ENCODE measurements at places on chromosomes 2 and 18.
A peak's percentile ranks its signal among the peaks of the same experiment; 100 is the strongest.

GRCh38 chr18:13138420-13139139, 80.0 kb upstream of the LDLRAD4 start:
- DNase-seq, result no peak

GRCh38 chr2:192073878-192074277, 120.9 kb downstream of the TMEFF2 start:
- no peak for DNase-seq

- DNase-seq, result no peak
Measured at GRCh38 chr2:164143183-164143930, 407.5 kb upstream of the FIGN start.

DNA sequence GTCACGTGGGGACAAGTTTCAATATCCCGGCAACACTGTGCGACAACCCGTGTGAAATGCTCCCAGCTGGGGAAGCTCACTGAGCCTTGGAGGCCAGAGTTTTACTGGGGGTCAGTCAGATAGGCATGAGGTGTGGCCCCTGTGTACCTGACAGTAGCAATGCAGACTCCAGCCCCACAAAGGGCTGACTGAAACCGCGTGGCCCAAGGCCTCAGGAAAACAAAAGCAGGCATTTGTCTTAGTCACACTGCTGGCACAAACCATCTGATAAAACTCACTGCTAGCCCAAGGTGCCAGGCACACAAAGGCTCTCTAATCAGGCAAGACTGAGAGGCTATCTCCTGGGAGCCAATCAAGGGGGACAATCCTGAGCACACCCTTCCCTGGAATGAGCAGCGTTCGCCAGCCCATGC, 786.6 kb upstream of the RAB6C start:
- no peak for DNase-seq

GRCh38 chr2:50840341-50841124, 191.4 kb downstream of the NRXN1 start:
- DNase-seq, result no peak

- DNase-seq, result no peak
Measured at GRCh38 chr2:10770956-10771750, 41.4 kb downstream of the PDIA6 start.

GRCh38 chr2:148515120-148515519, 129.4 kb upstream of the EPC2 start:
- DNase-seq, result no peak

DNA sequence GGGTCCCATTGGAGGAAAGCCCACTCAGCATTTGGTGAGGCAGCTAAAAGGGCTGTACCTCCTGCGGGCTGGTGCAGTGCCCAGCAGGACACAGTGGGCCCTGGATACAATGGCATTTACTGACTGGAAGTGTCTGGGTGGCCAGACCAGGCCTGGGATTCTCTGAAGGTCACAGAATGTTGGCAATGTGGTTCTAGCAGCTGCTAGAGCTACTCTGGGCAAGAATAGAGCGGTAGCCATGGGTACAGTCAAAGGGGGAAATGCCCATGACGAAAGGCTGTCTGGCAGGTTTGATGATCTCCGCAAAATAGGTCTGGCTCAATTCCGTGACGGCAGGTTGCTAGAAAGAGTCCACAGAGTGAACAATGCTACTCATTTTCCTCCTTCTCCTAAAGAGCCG, 241.8 kb downstream of the AFF3 start:
- no peak for DNase-seq

GRCh38 chr2:128115921-128116623, 25.1 kb downstream of the UGGT1 start:
- DNase-seq, result no peak

DNA sequence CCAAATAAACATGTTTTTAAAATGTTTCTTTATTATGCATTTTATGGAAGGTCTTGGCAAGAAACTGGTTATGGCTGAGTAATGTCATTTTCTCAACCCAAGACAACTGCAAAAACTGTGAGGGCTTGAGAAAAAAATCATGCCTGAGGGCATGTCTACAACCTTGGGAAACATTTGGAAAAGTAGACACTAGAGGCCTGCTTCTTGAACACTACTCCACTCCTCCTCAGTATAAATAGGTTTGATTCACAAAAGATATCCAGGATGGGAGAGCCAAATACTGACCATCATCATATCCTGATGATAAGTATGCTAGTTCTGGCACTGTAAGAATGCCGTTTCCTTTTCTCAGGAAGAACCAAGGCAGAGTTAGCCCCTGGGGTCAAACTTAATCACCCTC, 71.1 kb downstream of the OSR1 start:
- no peak for DNase-seq

DNA sequence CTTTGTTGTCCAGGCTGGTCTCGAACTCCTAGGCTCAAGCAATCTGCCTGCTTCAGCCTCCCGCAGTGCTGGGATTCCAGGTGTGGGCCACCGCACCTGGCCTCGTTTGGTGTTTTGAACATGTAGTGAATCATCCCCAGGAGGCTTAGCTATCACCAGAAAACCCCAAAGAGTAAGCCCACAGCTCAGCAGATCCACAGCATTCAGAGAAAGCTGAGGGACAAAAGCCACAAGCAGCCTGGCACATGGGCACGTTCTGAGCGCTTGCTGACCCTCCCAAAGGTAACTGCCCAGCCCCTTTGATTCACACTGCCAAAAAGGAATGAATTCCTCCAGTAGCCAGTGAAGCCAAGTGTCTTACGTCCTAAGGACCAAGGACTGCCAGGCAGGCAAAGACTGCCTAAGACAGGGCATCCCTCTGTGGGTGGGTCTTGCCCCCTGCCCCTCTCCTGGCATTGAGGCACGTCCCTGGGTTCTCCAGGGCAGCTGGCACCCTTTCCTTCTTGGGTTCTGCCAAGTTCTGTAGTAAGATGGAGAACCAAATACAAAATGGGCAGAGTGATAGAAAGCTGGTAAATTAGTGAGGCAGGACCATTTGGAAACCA, 31.7 kb downstream of the MBP start:
- peak; percentile 33 for DNase-seq

- DNase-seq, result no peak
Measured at GRCh38 chr2:121324601-121325000, 39.6 kb upstream of the TFCP2L1 start.

DNA sequence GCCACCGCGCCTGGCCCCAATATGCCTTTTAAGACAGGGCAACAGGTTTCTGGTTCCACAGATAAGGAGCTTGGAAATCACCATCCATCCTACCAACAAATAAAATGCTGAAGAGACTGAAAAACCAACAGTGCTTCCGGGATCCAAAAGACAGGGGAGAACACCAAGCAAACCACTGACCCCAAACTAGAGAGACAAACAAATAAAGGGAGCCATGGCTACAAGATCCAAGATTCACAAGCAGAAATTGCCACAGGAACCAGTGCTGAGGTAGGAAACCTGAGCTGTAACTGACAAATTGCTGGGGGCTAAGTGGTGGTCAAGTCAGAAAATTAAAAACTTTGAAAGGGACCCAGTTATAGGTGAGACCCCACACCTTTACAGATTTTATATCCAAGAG, 76.5 kb downstream of the ROCK2 start:
- no peak for DNase-seq

DNA sequence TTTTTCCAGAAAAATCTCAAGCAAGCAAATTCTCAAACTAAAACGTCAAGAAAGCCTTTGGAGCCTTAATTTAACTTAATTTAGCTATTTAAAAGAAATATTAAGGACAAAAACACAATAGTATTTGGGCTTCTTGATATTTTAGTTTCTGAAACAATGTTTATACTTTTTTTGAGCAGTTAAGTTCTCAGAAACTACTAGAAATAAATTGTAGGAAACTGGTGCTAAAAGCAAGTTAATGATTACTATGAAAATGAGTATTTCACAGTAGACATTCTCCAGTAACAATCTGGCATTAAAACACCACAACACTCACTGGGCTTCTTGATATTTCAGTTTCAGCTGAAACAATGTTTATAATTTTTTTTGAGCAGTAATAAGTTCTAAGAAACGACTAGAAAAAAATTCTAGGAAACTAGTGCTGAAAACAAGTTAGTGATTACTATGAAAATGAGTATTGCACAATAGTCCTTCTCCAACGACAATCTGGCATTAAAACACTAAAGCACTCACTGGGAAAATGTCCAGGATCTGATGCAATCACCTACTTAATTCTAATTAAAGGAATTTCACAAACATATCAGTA, 45.1 kb downstream of the TRAK2 start:
- DNase-seq, result no peak

DNA sequence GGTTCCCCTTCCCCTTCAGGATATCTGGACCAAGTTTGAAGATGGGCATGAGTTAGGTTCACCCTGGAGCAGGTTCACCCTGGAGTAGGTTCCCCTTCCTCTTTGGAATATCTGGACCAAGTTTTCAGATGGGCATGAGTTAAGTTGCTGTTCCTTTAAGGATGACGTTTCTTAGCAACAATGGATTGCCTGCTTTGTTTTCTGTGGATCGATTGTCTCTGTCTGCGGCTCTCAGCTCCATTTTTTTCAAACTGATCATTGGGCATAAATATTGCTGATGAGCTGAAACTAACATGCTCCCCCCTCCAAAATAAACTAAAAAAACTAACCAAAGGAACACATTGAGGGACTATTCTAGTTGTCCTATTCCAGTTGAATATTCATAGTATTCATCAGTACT, 149.5 kb downstream of the SPP2 start:
- no peak for DNase-seq

DNA sequence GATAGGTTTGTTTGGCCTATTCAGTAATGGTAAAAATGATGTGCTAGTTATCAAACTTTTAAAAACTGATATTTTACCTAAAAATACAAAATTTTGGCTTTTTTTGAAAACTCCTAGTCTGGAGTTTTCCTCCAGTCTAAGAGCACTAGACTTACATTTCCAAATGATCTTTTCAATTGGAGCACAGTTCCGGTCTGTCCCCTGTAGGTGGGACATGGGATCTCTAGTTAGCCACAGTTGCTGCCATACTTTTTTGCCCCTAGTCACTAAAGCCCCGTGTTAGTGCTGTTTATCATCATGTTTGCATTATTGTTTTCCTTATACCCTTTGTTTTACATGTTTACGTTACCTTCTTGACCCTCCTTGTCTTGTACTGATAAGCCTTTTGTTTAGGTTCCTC, 52.4 kb downstream of the RELCH start:
- no peak for DNase-seq

GRCh38 chr2:212968284-212969081, 182.9 kb downstream of the IKZF2 start:
- DNase-seq, result no peak

DNA sequence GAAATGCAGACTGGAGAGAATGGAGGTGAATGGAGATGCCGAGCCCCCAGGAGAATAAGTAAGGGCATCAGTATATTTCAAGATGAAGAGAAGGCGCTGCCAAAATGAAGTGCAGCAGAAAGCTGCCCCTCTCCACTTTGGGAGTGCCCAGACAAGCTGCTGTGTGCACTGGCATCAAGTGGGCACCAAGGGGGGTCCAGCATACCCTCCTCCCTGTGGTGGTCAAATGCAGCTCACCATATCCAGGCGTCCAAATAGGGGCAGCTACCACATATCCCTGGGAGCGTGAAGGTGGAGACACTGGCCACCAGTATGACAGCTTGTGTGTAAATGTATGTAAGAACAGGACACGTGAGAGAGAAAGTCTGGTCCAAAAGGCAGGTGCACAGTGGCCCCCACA, 236.6 kb downstream of the KLHL29 start:
- DNase-seq, result no peak

DNA sequence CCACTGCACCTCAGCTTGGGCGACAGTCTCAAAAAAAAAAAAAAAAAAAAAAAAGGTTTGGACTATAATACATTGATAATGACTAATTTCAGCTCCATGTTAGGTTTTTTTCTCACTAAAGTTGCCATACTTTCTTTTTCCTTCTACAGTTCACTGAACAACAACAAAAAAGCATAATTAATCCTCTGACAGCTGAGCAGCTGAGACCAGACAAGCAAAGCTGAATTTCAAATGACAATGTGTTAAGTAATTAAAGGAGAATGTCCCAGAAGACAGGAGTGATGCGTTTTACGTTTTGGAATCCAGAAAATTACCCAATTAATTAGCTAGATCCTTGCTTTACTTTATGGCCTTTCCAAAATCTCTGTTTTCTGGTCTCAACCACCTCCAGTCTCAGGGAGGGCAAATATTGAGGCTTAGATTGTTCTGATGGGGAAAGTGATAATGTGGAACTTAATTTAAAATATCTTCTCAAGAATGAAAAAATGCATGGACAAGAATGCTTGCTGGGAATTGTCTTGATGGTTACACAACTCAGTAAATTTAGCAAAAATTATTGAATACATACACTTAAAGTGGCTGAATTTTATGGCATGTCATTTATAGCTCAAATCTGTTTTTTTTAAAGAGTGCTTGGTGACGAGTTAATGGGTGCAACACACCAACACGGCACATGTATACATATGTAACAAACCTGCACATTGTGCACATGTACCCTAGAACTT, 17.4 kb upstream of the RMDN2 start:
- no peak for DNase-seq

GRCh38 chr18:5237083-5237722, 40.1 kb upstream of the AKAIN1 start:
- no peak for DNase-seq

DNA sequence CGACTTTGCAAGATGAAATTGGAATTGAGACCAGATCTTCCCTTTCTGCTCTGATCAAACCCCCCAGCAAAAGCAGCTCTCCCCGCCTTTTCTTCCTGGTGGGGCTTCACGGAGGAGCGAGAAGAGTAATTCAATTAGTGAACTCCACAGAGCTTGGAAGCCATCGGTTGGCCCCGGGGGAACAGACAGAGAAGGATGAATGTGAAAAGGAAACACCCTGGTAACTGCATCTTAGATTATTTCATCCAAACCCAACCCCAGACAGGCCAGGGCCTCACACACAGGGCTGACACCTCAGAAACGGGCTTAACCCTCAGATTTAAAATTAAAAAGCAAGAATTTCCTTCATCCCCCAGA, 18.3 kb downstream of the SMAD7 start:
- no peak for DNase-seq

DNA sequence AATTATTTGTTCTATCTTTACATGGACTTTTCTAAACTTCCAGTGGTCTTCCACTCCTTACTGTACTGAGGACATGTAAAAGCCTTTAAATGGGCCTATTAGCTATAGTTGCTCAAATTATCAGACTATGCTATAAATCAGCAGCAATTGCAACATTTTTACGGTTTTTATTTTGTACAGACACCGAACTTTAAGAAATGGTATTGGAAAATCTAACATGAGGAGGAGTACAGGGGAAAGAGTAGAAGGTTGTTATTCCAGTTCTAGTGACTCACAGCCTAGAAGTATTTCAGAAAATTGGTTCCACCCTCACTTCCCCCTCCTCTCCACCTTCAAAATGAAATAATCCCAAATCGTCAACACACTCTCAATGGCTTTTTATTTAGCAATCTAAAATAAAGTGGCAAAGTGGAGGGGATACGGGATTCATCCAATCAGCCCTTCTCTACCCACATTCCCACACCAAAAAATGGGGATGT, 1.1 kb downstream of the NCKAP1 start:
- no peak for DNase-seq

Data from stimulated activated CD4-positive, alpha-beta T cell treated with anti-CD3 and anti-CD28 coated beads, Interleukin-4, amount 100 ng/mL, for 1 hour (primary cell).